ENCODE measurements at places on chromosomes 6 and 20.

DNA sequence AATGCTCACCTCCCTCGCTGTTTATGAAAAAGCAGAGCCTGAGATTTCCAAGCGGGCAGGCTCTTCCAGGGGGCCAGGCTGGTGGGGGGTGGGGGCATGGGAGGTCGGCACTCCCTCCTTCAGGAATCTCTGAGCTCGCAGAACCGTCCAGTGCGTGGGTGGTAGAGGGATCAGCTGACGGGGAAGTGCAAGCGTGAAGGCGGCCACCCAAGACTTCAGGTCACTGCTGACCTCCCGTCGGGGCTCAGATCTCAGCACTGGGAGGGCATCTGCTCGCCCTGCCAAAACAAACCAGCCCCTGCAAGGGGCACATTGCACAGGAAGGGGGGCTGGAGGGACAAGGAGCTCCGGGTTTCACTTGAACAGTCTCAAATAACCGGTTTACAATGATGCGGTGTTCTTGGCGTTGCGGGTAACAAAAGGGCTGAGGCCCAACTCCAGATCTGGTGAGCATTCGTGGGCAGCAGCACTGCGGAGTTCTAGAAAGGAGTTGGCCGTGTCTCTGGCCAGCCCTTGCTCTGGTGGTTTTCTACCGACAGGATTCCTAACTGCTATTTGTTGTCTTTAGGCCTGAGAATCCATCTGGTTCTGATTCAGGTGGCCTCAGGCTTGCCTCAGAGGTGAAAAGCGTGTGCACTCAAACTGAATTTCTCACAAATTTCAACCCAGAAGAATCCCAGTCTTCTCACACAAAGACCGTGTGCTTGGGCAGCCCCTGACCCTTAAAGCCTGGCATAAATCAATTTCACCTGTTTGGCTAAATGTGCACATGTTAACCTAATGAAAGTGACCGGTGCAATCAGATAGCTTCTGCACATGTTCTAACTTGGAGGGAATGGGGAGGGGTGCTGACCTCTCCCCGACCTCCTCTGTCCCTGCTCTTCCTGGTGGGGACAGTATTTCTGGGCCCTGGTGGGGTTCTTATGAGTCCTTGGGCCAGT lies 191.6 kb downstream of the MYLK4 start:
- DNase-seq, result no peak

DNA sequence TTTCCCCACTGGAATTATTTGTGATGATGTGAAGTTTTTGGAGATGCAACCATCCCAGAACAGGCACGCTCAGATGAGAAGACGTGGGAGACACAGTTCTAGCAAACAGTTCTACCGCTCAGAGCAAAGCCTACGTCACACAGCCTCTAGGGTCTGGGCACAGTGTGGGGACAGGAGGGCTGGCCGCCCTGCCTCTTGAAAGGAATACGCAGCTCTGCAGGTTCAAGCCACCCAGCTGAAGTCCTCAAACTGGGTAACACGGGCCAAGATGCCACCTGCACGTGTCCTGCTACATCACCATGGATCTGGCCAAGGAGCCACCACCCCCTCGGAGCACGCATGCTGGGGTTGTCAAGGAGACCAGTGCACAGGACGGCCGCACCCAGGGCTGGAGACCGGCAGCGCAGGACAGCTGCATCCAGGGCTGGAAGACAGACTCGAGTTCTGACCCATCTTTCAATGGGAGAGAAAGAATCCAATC lies 75.0 kb downstream of the NOL4L start:
- no peak for DNase-seq

DNA sequence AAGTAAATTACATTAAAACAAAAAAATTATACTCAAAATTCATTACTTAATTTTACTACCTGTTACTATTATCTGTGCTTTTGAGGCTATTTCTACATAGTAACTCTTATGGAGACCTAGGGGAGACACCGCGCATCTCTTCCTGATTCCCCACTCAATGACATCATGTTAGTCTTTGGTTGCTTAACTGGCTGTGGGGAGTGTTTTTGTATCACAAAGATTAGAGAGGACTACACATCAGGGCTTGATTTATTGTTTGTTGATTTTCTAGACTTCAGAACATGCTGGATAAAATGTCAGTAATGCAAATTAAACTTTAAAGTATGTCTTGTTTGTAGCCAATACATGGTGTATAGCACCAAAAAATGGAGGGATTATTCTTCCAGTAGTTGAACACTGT lies 26.0 kb downstream of the SLC2A10 start:
- DNase-seq, result no peak

DNA sequence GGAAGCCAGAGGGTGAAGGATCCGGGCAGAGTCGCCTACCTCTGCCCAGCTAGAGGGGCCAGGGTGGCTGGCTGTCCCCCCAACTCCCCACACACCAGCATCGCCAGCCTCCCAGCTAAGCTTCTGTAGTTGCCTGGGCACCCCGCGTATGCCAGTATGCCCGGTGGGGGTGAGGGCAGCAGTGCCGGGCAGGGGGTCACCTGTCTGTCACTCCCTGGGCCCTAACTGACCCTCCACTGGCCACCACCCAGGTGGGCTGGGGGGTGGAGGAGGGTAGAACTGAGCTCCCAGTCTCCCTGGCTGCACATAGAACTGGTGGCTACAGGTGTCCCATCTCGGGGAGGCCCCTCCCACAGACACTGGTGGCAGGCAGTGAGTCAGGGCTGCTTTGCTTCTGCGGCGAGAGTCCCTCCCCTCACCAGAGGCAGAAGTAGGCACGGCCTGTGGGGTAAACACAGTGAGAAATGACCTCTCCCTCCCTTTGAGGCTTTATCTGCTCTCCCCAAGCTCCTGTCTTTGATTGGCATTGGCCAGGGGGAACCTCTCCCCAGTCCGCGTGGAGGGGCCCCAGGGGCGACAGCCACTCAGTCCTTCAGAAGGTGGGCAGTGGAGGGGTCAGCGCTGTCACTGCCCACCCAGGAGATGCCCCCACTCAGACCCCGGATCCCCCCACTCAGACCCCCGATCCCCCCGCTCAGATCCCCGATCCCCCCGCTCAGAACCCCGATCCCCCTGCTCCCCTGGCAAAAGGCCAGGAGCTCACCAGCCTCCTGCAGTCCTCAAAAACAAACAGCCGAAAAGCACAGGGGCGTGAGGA lies 2.5 kb downstream of the NTSR1 start:
- no peak for DNase-seq
